Sigmoid colon (tissue), 7 donors: ENCODE measurements at places on chromosomes 16 and 17.

GRCh38 chr17:43477832-43478634, 5.7 kb upstream of the DHX8 start:
- H3K36me3 ChIP-seq, result no peaks in the 10 kb centered on the region
- H3K4me1 ChIP-seq, result no peaks in the 10 kb centered on the region
- no peak for DNase-seq
- H3K27ac ChIP-seq, result no peak overlapping the region
- no peak overlapping the region for H3K4me3 ChIP-seq
- H3K27me3 ChIP-seq, result no peaks in the 10 kb centered on the region

DNA sequence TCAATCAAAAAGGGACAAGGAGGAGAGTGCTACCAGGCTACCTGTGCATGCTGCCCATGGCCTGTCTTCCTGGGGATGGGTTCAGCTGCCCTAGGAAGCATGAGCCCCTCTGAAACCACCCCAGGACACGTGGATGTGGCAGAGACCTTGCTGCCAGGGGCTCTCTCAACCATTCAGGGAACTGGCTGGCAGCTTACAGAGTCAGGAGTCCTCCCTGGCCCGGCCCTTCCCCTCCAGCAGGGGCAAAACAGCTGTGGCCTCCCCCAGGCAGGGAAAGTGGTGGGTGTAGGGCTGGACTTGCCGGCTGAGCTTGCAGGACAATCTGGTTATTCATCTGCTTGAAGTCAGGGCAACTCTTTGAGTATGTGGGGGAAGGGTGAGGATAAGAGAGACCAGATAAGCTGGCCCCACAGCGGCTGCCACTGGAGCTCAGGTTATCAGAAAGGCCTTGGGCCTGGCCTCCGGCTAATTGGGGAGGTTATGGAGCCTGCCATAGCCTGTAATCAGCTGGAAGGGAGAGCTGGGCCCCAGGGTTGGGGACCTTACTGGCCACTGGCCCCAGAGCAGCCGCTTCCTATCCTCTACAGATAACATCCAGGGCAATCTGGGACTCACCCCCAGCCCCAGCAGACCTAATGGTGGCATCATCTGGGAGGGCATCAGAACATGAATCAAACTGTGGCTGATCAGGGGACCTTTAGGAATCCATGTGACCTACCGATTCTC, 5.6 kb upstream of the TBX2 start:
- H3K4me3 ChIP-seq, result no peak overlapping the region
- H3K27me3 ChIP-seq, result peaks cover 47% of the 10 kb centered on the region
- H3K4me1 ChIP-seq, result peaks cover 40% of the 10 kb centered on the region
- peak overlapping the region; percentile 39 for H3K27ac ChIP-seq

DNA sequence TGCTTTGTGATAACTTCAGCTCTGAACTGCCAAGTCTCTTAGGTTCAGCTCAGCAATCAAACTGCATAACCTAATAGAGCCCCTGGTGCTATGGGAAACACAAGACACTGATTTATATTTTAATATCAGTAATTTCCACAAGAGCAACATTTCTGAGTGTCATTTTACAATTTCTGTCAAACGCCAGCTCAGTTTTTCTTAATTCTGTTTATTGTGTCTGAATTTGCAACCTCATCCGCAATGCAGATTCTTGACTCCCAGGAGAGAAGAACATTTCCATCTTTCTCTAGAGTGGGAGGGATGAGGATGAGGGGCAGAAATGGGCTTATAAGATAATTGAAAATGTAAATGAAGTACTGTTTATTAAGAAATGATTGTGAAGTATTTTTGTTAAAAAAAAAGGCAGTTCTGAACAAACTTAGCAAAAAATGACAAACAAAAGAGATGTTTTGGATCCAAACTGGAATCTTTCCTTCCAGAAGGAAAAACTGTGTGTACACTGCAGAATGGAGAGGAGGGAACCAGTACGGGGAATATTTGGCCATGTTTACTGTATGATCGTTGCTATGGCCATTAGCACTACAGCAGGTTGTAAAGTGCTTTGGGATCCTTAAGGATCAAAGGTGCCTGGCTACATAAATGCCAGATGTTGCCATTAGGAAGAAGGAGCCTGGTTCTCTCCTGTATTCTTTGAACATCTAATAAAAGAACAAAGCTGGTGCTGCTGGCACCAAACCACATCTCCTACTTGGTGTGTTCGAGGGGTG, 7.4 kb upstream of the PMFBP1 start:
- H3K27ac ChIP-seq, result no peak overlapping the region
- no peaks in the 10 kb centered on the region for H3K27me3 ChIP-seq
- no peak for DNase-seq
- no peak overlapping the region for H3K4me3 ChIP-seq
- no peaks in the 10 kb centered on the region for H3K4me1 ChIP-seq
- no peaks in the 10 kb centered on the region for H3K36me3 ChIP-seq

DNA sequence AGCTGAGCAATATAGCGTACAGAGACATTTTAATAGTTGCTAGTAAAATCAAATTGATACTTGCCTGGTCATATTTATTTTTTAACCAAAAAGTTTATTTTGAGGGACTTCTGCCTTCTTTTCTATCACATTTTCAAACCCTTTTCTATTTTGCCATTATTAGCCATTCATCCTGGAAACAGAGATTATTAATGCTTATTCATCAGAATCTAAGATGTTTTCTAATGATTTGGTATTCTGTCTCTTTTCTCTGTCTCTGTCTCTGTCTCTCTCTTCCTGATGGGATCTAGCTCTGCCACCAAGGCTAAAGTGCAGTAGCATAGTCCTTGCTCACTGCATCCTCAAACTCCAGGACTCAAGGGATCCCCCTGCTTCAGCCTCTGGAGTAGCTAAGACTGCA, 871.3 kb upstream of the CDH8 start:
- H3K36me3 ChIP-seq, result no peaks in the 10 kb centered on the region
- no peak overlapping the region for H3K4me3 ChIP-seq
- no peaks in the 10 kb centered on the region for H3K27me3 ChIP-seq
- no peak for DNase-seq
- H3K4me1 ChIP-seq, result no peaks in the 10 kb centered on the region

DNA sequence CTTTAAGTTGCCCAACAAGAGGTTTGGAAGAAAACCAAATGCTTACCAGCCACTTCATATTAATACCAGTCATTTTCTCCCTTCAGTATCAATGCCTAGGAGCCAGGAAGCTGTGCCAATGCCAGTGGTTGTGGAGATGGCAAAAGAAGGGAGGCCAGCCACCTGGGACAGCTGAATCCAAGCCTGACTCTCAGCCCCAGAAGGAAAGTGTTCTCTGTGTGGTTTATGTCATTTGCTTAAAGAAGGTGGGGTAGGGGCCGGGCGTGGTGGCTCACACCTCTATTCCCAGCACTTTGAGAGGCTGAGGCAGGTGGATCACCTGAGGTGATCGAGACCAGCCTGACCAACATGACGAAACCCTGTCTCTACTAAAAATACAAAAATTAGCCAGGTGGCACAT, 13.4 kb downstream of the C17orf78 start:
- H3K4me3 ChIP-seq, result no peak overlapping the region
- no peaks in the 10 kb centered on the region for H3K36me3 ChIP-seq
- H3K4me1 ChIP-seq, result no peaks in the 10 kb centered on the region
- H3K27me3 ChIP-seq, result no peaks in the 10 kb centered on the region
- no peak overlapping the region for H3K27ac ChIP-seq

DNA sequence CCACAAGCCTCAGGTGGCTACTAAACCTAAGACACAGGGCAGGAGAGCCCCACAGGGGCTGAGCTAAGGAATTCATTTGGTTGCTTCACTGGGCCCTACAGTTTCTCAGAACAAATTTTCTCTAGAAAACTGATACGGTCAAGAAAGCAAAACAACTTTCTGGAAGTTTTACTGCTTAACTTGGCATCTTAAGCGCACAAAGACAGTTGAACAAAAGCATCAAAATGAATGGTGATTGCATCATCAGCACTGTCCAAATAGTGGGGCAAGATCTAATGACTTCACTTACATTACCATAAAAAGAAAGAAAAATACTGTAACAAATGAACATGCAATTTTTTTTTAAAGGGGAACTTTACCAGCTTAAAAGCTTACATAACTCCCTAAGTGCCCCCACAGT, 47.6 kb downstream of the XPO6 start:
- peaks cover 10% of the 10 kb centered on the region for H3K4me1 ChIP-seq
- H3K4me3 ChIP-seq, result no peak overlapping the region
- H3K36me3 ChIP-seq, result peaks cover 28% of the 10 kb centered on the region
- H3K27me3 ChIP-seq, result no peaks in the 10 kb centered on the region

GRCh38 chr16:86922311-86922710, 344.0 kb downstream of the FOXL1 start:
- H3K4me3 ChIP-seq, result no peak overlapping the region
- H3K27me3 ChIP-seq, result peaks cover 57% of the 10 kb centered on the region
- no peak overlapping the region for H3K27ac ChIP-seq

- DNase-seq, result no peak
- H3K27me3 ChIP-seq, result no peaks in the 10 kb centered on the region
- no peak overlapping the region for H3K27ac ChIP-seq
- no peak overlapping the region for H3K4me3 ChIP-seq
Measured at GRCh38 chr17:79093270-79093669, 18.6 kb downstream of the ENGASE start.

- H3K4me1 ChIP-seq, result no peaks in the 10 kb centered on the region
- H3K4me3 ChIP-seq, result no peak overlapping the region
- H3K27me3 ChIP-seq, result peaks cover 18% of the 10 kb centered on the region
- no peaks in the 10 kb centered on the region for H3K36me3 ChIP-seq
- no peak for DNase-seq
Measured at GRCh38 chr17:50527155-50527762, 5.3 kb upstream of the EPN3 start.

DNA sequence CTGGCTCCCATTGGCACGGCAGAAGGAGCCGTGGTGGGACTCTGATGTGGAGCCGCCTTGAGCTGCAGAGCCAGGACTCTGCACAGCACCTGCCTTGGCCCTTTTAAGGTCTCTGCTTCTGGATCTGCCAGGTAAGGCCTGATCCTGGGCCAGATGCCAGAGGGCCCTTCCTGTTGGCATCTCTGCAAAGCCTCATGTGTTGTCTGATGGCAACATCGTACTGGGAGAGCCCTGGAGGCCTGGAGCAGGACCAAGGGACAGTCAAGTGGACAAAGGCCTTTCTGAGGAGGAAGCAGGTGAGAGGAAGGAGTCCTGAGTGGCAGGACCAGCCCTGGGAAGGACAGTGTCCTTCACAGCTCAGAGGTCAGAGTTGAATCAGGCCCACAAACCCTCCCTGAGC, 26.1 kb downstream of the SOCS1 start:
- no peaks in the 10 kb centered on the region for H3K27me3 ChIP-seq
- no peaks in the 10 kb centered on the region for H3K4me1 ChIP-seq
- H3K27ac ChIP-seq, result no peak overlapping the region
